ENCODE measurements at places on chromosomes 11 and 22.
A peak's percentile ranks its signal among the peaks of the same experiment; 100 is the strongest.

DNA sequence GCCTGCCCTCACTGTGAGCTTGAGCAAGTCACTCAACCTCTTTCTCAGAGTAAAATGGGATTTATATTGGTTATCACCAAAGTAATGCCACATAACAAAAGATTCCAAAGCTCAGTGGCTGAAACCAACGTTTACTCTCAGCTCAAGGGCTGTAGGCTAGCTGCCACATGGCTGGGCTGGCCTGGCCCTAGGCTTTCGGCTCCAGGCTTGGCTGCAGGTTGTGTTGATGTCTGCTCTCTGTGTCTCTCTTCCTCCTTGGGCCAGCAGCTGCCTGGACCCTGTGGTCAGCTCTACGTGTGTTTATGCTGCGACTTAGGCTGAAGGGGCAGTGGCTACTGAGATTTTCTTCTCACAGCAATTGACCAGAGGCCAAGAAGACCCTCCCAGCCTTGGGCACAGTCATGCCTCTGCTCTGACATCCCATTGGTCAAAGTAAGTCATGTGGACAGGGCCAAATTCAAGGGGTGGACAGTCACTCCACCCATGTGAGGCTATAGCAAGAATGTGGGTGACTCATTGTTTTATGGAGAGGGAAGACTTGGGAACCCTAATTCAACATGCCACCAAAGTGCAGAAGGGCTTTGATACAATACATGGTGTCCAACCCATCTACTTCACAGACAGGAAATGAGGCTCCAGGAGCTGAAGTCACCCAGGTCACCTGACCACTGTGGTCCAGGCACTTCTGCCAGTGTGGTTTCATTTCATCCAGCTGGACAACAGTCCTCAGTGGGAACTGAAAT, 90.6 kb downstream of the TSPAN18 start:
- DNase-seq: no peak

GRCh38 chr22:50576070-50576469, 2.2 kb downstream of the CPT1B start:
- no peak for DNase-seq

DNA sequence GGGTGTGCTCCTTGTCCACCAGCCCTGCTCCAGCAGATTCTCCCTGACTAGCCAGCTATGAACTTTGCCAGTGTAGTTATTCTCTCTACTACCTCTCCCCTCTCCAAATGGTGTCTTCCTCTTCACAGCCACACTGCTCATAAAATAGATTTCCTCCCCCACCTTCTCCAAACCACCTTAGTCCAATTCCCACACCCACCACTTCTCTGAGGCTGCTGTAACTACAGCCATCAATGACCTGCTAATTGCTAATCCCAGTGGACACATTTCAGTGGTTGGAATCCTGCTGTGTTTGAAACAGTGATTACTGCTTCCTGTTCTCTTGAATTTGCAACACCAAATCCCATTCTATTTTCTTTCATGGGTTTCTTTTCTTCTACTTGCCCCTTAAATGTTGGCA, 23.4 kb downstream of the SYT9 start:
- no peak for DNase-seq

GRCh38 chr11:119149018-119149785, at the start of gene ABCG4:
TSS of gene ABCG4 (plus strand) at chr11:119149052. CDS start at chr11:119149966, 914 bp downstream.
- peak; percentile 51 for DNase-seq

GRCh38 chr22:20566420-20567260, 59.2 kb downstream of the MED15 start:
- DNase-seq: peak; percentile 33

DNA sequence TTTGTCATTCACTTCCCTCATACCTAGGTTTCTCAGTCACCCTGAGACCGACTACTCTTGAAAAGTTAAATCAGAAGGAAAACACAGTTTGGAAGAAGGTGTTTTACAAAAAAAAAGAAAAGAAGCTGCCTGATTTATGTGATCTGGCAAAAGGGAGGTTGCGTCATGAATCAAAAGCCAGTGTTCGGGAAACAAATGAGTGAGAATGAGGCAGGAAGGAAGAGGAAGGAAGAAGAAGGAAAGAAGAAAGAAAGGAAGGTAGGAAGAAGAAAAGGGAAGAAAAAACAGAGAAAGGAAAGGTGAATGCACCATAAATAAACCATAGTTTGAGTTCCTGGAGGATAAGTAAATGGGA, 314.6 kb downstream of the BLID start:
- DNase-seq: no peak

DNA sequence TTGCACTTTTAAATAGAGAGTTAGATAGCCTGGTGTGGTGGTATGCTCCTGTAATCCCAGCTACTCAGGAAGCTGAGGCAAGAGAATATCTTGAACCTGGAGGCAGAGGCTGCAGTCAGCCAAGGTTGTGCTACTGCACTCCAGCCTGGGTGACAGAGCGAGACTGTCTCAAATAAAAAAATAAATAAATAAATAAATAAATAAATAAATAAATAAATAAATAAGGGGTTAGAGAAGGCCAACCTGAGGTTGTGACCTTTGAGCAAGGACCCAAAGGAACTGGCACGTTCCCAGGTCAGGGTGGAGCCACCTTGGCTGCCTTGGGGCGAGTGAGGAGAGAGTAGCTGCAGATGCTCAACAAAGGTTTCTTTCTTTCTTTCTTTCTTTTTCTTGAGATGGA, 65.3 kb upstream of the TENM4 start:
- no peak for DNase-seq

DNA sequence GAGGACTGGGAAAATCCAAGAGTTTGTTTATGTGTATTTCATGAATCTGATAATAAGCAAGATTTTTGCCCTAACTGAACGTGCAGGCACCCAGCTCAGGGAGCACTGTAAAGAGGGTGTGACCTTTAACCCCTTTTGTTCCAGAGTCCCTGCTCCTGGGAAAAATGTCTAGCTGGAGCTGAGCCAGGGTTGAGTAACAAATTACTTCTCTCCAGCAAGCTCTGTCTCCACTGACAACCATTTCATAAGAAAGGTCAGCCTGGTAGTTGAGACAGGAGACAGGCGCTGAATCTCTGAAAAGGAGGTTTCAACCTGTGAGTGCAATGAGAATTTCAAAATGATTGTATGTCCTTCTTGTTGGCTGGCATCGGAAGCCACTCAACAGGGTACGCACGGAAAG, 156.4 kb upstream of the NARS2 start:
- no peak for DNase-seq

DNA sequence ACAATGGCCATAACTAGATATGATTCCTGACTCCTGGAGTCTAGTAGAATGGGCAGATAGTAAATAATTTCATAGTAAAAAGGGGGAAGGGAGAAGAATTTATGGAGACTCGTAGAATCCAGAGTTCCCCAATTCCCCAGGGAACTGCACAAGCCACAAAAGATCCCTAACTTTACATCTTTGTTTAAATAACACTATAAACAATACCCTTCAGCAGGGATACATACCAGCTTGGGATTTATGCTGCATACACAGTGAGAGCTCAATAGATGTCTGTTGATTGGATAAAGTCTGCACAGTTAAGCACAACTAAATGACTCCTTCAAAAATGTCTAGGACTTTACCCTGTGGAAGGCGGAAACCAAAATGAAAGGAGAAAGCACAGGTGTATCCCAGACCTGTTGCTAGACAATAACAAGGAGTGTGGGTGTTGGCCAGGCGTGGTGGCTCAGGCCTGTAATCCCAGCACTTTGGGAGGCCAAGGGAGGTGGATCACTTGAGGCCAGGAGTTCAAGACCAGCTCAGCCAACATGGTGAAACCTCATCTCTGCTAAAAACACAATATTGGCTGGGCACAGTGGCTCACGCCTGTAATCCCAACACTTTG, 6.8 kb downstream of the SLC35F2 start:
- DNase-seq: no peak

GRCh38 chr11:126992065-126992803, 8.3 kb downstream of the KIRREL3 start:
- no peak for DNase-seq

GRCh38 chr11:99244613-99245012, 223.9 kb downstream of the CNTN5 start:
- no peak for DNase-seq

DNA sequence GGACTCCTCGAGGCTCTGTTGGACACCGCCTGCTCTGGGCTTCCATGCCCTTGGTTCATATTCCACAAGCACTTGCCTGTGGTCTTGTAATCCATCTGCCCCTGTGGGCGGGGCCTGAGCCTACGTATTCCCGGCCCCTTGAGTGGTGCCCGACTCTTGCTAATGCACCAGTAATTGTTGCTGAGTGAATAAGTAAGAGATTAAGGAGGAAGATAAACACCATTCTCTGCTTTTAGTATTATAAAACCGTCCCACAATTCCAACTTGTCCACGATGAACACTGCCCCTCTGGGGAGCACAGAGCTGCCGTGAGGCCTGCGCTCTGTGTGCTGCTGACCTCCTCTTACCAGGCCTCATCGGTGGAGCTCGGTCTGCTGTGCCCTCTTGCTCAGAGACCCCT, 50.3 kb downstream of the MICAL2 start:
- DNase-seq: no peak

GRCh38 chr22:39478441-39478850, 21.6 kb downstream of the MGAT3 start:
- peak; percentile 59 for DNase-seq

DNA sequence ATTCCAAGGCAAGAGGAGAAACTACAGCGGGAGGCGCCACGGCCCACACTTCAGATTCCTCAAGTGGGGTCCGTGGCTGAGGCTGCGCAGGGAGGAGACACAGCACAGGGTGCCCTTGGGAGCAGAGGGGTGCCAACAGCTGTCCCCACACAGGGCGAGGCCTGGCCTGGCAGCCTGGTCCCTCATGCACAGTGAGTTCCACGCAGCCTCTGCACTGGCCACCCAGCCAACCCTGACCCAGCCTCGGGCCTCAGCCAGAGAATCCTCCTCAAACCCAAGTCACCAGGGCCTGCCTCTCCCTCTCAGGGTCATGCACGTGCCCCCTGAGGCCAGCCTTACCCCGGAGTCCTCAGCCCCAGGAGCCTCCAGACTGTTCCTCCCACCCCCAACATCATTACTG, 22.4 kb upstream of the MOB2 start:
- DNase-seq: peak; percentile 30
